ENCODE measurements at places on chromosomes 3 and 15. TPM values are rescaled to one million over a fixed set of nuclear protein-coding genes. Genes with fewer than 3 reads are reported as not detected.

The KCTD6 gene
- 17.5 TPM for total RNA-seq

The FETUB gene
- not detected for total RNA-seq

The IQCF5 gene
- not detected for total RNA-seq

The IGDCC3 gene
- 20.1 TPM for total RNA-seq

The GUCA1C gene
- not detected for total RNA-seq

The TMCO5A gene
- total RNA-seq = not detected

The CD200R1 gene
- not detected for total RNA-seq

The CLCN2 gene
- total RNA-seq = 10.7 TPM

The HIGD2B gene
- not detected for total RNA-seq

The CTXND1 gene
- total RNA-seq = not detected

The CYP8B1 gene
- total RNA-seq = not detected

The ZSCAN2 gene
- total RNA-seq = 11.9 TPM

The DOCK3 gene
- 0.80 TPM for total RNA-seq

The SAMMSON gene
- not detected for total RNA-seq

The TTC23 gene
- 22.6 TPM for total RNA-seq

The BOC gene
- total RNA-seq = not detected

The FAM227B gene
- 0.12 TPM for total RNA-seq

The SLC9A9 gene
- not detected for total RNA-seq

The NOX5 gene
- total RNA-seq = not detected

The SAMD7 gene
- total RNA-seq = not detected

The PAQR5 gene
- under 0.01 TPM for total RNA-seq

The ITIH3 gene
- total RNA-seq = not detected

The PLIN1 gene
- total RNA-seq = 0.07 TPM

The USP50 gene
- total RNA-seq = not detected

The SYNPR gene
- not detected for total RNA-seq

The CNBP gene
- total RNA-seq = 379 TPM

The CPN2 gene
- not detected for total RNA-seq

The DNAH12 gene
- not detected for total RNA-seq

The TEX55 gene
- not detected for total RNA-seq

The MUC20 gene
- total RNA-seq = 1.7 TPM

The TMEM42 gene
- total RNA-seq = 21.3 TPM

The GOLGA6A gene
- not detected for total RNA-seq

The HRG gene
- not detected for total RNA-seq

The CSPG5 gene
- 8.5 TPM for total RNA-seq

The WDR49 gene
- not detected for total RNA-seq

The IMPG2 gene
- total RNA-seq = not detected

The IL12A gene
- total RNA-seq = 1.4 TPM

The CTXN2 gene
- total RNA-seq = not detected

The A4GNT gene
- not detected for total RNA-seq

Measured in G401 (cell line).